ENCODE measurements at places on chromosomes 3 and 15.

DNA sequence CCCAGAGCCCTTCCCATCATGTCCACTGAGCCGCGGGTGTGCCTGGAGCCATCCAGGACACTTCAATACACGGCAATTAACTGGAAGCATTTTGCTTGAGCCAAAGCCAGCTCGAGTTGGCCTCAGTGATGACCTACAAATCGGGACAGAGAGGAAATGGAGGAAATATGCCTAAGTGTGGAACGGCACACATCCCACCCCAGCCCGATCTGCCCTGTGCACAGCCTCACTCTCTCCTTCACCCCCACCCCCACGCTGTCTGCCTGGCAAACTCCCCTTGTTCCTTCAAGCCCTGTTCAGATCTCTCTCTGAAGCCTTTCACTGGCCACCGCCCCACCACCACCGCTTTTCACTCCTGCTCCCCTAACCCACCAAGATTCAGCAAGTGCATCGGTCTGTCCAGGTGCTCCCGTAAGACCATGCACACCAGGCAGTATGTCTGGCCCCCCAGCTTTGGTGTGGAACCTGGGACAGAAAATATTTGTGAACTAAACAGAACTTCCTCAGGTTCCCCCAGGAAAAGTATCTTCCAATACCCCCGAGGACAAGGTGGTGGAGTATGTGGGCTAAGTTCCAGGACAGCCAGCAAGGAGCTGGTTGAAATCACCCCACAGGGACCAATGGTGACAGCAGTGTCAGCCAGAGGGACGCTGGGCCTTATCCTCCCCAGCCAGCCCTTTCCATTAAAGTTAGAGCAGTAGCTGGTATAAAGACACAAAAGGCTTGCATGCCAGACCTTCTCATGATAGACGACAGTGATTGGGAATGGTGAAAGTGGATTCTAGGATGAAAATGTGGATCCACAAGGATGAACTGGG is 83.7 kb downstream of the VGLL4 start:
- DNase-seq, result no peak

- no peak for DNase-seq
These were observed 57.0 kb downstream of the NEK10 start for GRCh38 chr3:27312044-27312668.

DNA sequence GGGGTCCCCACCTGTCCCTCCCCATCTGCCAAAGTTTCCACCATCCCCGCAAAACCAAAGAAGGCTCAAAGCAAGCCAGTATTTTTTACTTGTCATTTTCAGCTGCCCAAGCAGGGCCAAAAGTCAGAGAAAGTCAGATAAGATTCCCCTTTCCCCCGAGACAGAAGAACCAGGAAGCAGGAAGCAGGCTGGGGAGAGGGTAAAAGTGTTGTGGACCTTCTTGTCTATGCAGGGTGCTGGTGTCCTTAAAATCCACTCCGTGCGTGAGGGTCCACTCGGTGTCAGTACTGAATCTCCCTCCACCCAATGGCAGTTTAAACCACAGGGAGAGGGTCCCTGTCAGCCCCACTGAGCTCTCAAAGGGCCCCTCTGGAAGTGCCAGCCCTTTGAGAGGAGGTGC is 20.2 kb upstream of the RPL32 start:
- no peak for DNase-seq

DNA sequence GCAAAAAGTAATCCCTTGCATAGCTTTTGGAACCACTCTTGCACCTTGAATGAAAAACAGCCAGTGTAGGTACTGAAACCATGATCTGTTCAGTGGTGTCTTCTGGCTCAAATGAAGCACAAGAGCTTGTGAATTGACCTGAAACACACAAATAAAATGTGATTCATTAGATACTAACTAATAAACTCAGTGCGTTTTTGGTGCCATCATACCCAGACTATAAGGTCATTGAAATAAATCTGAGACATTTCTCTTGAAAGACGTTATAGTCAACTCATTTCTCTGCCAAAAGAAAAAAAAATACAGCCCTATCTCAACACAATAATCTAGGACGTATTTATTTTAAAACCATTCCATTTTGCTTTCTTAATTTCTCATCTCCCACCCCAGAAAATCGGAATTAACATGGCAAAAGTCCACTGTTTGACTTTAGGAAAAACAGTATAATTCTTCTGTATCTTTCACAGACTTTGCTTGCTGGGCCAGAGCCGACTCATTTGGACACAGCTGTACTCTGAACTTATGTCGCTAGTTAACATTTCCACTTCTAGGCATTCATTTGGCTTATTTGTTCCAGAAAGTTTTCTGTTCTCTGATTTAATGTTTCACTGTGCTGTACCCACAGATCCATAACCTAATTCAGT is 284.9 kb upstream of the TBL1XR1 start:
- no peak for DNase-seq

GRCh38 chr15:66131831-66132230 is 121.7 kb downstream of the MEGF11 start:
- DNase-seq, result no peak

- DNase-seq, result no peak
These were observed 548.2 kb downstream of the FHIT start for GRCh38 chr3:60703008-60703407.

GRCh38 chr3:45137656-45138181 is 8.5 kb downstream of the CDCP1 start:
- no peak for DNase-seq

GRCh38 chr3:128587391-128587790 is 63.2 kb downstream of the RPN1 start:
- no peak for DNase-seq

DNA sequence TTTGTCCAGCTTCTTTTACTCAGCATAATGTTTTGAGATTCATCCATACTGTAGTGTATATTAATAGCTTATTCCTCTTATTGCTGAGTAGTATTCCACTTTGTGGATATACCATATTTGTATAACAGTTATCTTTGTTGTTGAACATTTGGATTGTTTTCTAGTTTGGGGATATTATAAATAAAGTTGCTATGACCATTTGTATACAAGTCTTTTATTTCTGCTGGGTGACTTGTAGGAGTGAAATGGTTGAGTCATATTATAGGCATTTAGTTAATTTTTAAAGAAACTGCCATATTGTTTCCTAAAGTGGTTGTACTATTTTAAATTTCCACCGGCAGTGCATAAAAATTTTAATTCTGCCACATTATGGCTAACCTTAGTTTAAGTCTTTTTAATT is 53.4 kb downstream of the RPL39L start:
- DNase-seq, result no peak

GRCh38 chr3:73592154-73593144 is 32.3 kb downstream of the PDZRN3 start:
- no peak for DNase-seq

- no peak for DNase-seq
These were observed 420.2 kb downstream of the TBC1D5 start for GRCh38 chr3:17322106-17322793.

DNA sequence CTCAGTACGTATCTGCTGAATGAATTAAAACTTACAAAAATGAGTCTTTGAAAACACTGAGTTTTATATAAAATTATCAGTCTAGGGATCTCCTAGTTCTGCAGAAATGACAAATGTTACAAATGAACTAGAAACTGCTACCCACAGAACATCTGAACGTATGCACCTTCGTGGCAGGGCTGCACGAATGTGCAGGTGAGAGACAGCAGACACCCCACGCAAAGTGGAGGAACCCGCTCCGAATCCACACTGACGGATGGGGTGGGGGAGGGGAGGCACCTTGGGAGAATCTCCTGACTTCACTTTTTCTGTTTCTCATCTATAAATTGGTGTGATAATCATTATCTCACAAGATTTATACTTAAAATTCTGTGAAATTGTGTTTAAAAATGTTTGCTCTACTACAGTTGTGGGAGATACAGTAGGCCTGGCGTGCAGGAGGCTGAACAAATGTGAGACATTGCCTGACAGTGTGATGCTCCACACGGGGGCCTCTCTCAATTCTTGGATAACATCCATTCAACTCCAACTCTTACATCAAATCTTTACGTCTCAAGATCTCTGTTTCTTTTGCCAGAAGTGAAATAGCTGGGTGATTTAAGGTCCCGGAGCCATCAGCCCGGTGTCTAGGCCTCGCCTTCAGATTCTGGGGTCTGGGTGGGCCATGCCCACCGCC is 86.9 kb downstream of the ATP10A start:
- no peak for DNase-seq

DNA sequence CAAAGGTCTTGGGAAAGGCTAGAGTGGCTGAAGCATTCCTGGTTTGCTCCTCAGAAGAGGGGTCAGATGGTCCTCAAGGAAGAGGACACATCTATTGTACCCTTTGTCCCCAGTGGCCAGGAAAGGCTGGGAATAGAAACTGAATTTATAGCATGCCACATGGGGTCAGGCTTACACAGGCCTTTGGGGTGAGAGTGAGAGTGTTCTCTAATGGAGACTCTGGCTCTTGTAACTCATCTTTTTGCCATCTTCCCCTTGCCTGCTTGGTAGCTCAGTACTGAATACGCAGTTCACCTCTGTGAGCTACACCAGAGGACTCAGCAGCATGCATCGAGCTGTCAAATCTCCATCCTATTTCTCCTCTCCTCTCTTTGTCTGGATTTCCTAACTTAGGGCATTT is 87.5 kb downstream of the ATP2B2 start:
- DNase-seq, result no peak

GRCh38 chr15:68489421-68489820 is 57.5 kb upstream of the ITGA11 start:
- no peak for DNase-seq

- DNase-seq, result no peak
These were observed 28.3 kb upstream of the MYZAP start for GRCh38 chr15:57563416-57563815.

GRCh38 chr3:50341996-50342650 is 1.5 kb upstream of the RASSF1 start:
- DNase-seq, result no peak

DNA sequence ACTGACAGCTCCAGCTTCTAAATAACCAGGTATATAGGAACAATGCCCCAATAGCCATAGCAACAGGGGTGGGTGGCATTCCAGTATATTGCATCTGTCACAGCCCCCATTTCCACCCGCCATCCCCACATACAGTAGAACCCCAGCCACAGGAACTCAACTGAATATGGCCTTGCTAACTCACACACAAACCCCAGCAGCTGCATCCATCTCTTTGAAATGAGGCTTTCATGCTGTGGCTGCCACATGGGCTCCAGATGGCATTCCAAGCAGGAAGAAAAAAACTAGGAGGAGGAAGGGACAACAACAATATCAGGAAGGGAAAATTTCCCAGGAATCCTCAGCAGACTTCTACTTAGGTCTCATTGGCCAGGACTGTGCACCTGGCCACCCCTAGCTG is 54.6 kb downstream of the CCR3 start:
- DNase-seq, result no peak

- DNase-seq, result no peak
These were observed 89.9 kb downstream of the LRTM1 start for GRCh38 chr3:54837964-54838363.

DNA sequence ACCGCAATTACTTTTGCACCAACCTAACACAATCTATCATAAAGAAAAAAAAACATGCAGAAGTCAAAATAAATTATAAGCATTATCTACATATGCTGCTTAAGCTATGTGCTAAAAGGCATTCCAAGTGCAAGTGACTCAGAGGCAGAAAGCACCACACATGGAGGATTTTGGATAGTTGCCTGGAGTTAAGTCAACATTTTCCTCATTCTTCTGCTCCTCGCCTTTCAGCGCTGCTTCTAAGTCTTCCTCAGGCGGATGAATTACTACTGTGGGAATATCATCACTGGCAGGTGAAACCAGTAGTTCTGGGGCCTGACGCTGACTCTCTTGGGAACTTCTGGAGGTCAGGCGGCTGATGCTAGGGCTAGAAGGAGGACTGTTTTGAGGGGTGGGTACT is 53.1 kb downstream of the SLC4A7 start:
- no peak for DNase-seq

DNA sequence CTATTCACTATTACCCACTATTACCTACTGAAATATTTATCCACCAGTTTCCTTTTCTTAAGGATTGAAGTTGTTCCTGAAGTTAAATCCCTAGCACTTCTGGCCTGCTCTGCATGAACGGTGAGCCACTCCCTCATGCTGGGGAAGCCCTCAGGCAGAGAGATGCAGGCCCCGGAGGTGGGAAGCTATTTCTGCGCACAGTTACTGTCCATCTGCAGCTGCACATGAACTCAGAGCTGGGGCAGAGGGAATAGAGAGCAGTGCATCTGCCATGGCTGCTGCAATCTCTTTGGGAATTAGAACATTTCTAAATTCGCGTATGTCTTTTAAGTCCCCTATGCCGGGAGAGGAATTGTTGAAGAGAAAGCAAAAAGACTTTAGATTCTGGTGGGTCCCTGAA is 6.3 kb upstream of the GALNT15 start:
- DNase-seq, result no peak

- no peak for DNase-seq
These were observed 45.8 kb upstream of the SENP5 start for GRCh38 chr3:196821806-196822355.

DNA sequence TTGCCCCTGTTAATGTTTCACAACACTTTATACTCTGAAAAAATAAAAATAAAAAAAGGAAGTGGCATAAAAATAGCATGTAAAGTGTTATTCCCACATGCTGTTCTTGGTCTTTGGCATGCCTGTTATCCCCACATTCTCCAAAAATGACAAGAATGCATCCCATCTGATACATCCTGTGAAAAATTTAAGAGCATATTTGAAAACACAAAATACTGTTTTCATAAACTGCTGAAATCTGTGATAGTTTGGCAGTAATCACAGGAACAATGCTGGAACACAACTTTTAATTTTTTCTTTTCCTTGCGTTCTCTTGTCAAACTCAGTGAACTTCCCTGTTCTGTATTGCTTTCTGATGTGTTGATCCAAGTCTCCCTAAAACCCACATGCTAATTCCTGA is 288.8 kb downstream of the ROBO2 start:
- DNase-seq, result no peak

DNA sequence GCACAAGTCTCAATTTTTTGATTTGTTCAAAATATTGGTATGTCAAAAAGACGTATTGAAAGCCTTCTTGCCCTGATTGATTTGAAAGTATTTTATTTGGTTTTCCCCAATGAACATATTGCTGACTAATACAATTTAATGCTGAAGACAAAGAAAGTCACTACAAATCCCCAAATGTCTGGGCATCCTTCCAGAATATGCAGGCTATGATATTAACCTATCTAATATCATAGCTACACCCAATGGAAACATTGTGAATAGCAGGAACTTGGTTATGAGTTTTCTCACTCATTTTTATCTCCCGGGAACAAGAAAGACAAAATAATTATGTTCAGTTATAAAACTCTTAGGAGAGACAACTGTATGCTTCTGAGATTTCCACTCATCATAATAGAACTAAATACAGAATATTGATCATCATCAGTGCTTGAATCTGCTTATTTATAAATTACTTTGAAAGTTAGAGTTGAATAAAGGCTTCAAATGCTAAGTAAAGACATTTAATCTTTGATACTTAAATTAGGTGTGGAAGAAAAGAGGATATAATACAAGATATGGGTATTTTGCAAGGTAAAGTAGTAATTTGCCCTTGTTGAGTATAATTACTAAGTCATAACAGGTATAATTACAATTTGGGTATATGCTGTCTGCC is 483.9 kb downstream of the RBMS3 start:
- no peak for DNase-seq

GRCh38 chr15:33584797-33585196 is 274.0 kb downstream of the RYR3 start:
- DNase-seq, result no peak

GRCh38 chr15:33104212-33104611 is 90.3 kb downstream of the FMN1 start:
- DNase-seq, result no peak

- DNase-seq, result no peak
These were observed 11.5 kb downstream of the SLC51A start for GRCh38 chr3:196227629-196228493.

All from anterior cingulate cortex (tissue), 58 donors.